ENCODE measurements at places on chromosomes 1 and 21.

- DNase-seq: no peak
Measured at GRCh38 chr1:101239095-101240040, 2.5 kb downstream of the S1PR1 start.

- DNase-seq: peak; percentile 54
Measured at GRCh38 chr1:51956528-51957509, 33.7 kb downstream of the RAB3B start.

GRCh38 chr1:43531107-43531905 lies 623 bp downstream of the PTPRF start:
- DNase-seq: no peak

- no peak for DNase-seq
Measured at GRCh38 chr1:178818416-178818815, 52.5 kb downstream of the ANGPTL1 start.

DNA sequence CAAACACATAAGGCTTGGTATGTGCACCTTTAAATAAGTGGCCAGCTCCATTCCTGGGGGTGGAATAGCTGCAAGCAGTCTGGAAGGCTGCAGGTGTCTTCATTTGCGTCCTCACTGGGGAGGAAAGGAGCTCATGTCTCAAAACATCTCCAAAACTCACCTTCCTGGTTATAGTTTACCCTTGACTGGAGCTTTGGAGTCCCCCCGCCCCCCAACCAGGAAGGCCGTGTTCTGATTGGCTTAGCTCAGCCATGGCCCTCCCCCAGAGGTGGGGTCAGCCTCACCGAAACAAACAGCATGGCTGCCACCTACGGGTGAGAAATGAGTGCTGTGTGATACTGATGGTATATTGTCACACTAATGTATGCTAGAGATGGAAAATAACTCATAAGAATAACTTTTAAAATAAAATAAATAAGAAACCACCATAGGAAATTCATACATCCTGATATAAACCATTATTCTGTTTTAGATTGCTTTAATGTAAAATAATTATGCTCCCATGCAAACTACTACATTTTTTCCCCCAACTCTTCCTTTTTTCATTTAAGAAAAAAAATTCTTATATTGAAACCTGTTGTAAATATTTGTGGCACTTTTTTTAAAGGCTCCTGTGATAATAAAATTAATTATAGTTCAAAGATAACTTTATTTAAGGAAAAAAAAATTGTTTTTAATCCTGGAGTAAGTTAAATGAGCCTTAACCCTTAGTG lies 90.8 kb downstream of the ZP4 start:
- DNase-seq: peak; percentile 64

- DNase-seq: no peak
Measured at GRCh38 chr1:25361901-25362300, 23.8 kb downstream of the TMEM50A start.

DNA sequence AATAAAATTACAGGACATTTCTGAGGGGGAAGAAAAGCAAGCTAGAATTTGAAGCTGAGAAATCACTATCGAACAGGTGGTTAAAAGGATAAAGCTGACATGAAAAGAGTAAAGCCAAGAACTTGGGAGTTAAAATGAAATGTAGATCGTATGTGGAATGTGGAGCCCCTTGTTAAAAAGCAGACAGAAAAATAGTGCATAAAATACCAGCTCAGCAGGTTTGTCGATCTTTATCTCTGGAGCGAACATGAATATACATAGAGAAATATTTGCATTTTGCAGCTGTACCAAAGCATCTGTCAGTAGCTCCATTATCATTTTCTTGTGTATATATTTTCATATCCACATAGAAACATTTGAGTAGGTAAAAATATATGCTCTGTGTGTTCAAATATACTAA lies 73.6 kb upstream of the CDC42BPA start:
- no peak for DNase-seq

GRCh38 chr1:40303790-40304189 lies 13.3 kb downstream of the COL9A2 start:
- no peak for DNase-seq

DNA sequence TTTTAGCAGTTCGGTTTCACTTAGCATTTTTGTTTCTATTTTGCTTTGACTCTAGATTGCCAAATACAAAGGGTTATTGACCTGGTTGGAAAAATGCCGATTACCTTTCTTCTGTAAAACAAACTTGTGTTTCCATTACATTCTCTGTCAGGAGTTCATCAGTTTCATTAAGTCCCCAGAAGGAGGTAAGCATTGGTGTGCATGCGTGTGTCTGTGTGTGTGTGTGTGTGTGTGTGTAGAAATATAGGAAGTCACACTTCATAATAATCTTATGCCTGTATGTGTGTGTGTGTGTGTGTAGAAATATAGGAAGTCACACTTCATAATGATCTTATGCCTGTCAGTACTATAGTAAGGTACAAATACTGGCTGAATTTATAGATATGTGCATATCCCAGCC lies 10.0 kb downstream of the RGSL1 start:
- DNase-seq: no peak

DNA sequence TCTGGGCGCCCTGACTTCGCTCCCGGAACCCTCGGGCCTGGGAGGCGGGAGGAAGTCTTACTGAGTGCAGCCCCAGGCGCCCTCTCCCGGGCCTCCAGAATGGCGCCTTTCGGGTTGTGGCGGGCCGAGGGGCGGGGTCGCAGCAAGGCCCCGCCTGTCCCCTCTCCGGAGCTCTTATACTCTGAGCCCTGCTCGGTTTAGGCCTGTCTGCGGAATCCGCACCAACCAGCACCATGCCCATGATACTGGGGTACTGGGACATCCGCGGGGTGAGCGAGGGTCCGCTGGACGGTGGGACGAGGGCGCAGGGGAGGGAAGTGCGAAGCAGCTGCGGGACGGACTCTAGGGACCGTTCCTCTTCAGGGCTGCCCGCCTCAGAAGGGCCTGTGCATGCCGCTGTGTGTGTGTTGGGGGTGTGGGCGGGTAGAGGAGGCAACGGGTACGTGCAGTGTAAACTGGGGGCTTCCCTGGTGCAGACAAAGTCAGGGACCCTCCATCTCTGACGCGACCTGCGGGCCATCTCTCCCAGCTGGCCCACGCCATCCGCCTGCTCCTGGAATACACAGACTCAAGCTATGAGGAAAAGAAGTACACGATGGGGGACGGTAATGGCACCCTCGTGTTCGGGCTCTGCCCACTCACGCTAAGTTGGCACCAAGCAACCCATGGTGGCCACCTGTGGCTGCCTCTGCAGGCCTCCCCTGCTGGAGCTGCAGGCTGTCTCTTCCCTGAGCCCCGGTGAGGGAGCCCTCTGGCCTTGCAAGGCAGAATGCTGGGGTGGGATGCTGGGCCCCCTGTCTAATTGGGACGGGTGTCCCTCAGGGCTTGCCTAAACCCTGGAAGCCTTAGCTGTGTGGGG lies at the start of gene GSTM1:
Gene GSTM1 (plus strand): TSS at position 177 of the 859 bp plus-strand sequence. CDS start 57 bp downstream, at position 234.
- no peak for DNase-seq

- DNase-seq: peak; percentile 69
Measured at GRCh38 chr1:43348809-43349593, 9.8 kb upstream of the CDC20 start.

- peak; percentile 32 for DNase-seq
Measured at GRCh38 chr1:66351913-66352312, 182.0 kb upstream of the SGIP1 start.

DNA sequence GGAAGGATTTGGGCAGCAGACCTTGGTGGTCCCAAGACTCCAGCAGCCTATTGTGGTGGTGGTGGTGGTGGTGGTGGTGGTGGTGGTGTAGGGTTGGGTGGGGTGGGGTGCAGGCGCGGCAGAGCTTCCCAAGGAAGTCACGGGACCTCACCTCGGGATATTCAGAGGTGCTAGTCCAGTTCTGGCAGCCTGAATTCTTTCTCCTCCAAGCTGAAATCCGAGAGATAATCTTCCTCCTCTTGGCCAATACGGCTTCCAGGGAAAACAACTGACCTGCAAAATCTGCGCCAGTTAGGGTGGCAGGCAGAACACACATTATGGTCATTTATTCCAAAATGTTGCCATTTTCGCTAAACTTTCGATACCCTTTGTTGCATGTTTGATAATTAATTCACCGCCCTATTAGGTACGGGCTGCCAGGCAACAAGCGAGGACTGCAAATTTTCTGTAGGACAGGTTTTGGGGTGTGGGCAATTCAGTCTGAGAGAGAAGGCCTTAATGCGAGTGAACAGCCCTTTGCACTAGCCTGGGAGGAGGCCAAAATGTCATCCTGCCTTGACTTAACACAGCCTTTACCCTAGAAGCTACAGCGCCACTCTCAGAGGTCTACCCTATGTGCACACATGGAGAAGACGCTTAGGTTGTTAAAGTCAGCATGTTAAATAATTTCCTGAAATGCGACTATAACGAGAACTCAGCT lies 33.2 kb upstream of the BSDC1 start:
- DNase-seq: no peak

DNA sequence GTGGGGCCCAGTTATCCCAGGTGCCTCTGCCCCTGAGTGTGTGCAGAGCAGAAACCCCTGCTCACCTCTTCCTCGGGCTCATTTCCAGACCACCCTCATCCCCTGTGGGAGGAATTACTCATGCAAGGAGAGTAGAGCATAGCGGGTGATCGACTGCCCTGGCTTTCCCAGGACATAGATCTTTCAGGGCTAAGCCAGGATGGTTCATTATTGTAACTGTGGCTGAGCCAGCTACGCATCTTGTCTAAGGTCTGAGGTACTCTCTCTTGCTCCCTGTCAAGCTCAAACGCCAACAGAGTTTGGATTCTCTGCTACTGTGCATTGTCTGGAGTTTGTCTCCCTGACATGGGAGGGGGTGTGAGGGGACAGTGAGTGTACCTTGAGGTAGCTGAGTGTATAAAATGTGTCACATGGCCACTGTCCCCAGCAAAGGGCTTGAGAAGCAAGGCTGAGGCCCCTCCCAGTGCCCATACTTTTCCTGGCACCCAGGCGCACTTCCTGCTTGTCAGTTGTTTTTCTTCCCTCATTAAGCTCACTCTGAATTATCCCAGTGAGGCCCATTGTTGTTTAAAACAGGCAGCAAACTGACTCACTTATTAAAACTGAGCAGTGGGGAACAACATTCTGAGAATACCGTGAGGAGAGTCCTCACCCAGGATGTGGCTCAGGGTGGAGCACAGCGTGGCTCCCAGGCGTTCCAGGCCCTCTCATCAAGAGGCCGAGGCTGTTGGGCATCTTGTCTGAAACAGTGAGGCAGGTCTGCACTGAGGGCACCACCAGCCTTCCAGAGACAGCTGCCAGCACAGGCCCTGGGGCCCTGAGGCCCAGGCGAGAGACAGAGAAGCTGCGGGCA lies 92.9 kb downstream of the LAMC2 start:
- peak; percentile 96 for DNase-seq

Data from renal cortical epithelial cell (primary cell).